ENCODE measurements at places on chromosomes 3 and 15.

DNA sequence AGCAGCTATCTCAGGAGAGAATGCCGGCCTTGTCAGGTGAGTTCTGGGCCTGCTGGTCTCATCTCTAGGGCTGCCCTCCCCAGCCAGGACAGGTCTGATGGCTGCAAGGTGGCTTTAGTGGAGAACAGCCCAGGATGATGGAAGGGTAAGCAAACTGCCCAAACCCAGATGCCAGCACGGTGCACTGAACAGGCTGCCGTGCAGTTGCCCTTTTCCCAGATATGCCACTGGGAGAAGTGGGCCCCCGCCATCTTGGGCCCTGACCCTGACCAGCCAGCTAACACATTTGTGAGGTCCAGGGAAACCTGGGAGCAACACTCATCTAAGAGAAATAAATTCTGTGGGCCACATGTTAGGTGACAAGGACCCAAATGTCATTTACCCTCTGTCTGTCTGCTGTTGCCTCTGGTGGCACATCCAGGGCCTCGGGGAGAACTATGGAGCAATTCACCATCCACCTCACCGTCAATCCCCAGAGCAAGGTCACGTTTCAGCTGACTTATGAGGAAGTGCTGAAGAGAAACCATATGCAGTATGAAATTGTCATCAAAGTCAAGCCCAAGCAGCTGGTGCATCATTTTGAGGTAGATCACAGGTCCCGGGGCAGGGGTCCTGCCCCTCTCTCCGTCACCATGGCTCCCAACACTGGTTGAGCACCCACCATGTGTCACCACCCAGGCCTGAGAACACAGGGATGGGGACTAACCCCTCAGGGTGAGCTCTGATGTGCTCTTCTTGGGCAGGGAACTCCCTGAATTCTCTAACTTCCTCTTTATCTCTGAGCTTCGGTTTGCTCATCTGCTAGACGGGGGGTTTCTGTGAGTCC is 1.8 kb downstream of the ITIH1 start:
- DNase-seq, result no peak

DNA sequence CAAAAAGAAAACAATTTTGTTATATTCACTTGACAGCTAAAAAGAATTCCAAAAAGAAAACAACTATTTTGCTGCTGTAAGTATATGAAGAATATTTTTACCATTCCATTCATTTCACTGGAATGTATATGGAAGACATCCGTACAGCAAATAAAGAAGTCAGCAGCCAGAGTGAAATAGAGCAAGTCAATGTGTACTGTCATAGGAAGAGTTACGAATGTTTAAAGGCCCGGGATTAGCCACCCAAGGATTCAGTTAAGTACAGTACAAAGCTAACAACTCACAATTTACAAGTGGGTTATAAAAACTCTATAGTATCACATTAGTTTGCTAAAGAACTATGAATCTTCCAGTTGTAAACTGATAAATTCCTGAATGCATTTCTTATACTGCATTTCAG is 14.4 kb upstream of the XXYLT1 start:
- DNase-seq, result no peak

DNA sequence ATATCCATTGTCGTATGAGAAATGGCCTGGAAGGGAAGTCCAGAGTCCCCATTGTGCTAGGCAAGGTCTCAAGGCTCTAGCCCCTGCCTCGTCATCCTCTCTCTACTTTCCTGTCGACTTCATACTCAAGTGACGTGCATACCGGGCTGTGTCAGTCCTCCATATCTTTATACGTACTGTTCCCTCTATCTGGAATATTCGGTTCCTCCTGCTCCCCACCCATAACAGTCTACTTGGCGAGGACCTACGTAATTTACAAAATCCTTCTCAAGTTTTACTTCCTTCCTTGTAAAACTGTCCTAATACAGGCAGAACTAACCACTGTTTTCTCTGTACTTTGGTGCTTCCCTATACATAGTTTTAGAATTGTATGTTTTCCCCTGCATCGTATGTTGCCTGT is 2.2 kb upstream of the ALPK3 start:
- DNase-seq, result no peak

- DNase-seq, result peak; percentile 45
Measured at GRCh38 chr15:31252171-31252785, 74.4 kb upstream of the KLF13 start.

DNA sequence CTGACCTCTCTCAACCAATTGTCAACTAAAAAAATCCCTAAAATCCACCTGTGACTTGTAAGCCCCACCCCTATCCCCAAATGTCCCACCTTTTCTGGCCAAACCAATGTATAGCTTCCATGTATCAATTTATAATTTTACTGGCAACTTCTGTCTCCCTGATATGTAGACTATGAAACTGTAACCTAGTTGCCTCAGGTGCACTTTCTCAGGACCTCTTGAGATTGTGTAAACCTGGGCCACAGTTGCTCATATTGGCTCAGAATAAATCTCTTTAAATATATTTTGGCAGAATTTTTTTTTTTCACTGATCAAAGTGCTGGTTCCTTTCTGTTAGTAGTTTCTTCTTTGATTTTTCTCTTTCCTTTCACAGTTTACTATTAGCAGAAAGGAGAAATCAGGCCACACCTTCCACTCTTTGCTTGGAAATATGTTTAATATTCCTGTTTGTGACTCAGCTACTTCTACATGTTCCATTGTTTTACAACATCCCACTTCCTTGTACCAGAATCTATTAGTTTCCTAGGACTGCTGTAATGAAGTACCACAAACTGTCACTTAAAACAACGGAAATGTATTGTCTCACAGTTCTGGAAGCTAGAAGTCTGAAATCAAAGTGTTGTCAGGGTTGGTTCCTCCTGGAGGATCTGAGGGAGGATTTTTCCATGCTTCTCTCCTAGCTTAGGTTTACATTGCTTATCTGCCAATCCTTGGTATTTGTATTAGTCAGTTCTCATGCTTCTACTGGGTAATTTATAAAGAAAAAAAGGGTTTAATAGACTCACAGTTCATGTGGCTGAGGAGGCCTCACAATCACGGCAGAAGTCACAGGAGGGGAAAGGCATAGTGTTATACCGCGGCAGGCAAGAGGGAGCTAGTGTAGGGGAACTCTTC is 801.2 kb upstream of the ARPP21 start:
- no peak for DNase-seq

- no peak for DNase-seq
Measured at GRCh38 chr3:155202626-155203025, 90.9 kb downstream of the STRIT1 start.

DNA sequence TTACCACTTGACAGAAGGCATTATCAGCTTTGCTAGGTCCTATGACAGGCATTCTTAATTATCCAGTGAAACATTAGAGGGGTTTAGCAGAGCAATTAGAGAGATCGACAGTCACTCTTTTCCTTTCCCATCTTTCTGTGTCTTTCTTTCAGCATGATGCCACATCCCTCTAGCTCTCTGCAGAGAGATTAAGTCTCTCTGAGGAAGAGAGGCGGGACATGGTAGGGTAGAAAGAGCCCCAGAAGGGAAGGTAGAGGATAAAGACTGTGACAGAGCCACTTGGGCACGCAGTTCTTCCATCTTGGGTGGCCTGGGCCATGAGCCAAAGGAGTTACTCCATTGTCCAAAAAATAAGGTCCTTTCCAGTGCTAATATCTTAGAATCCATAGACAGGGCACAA is 55.8 kb downstream of the HHLA2 start:
- DNase-seq, result no peak

- no peak for DNase-seq
Measured at GRCh38 chr15:55562601-55563000, 25.5 kb downstream of the PYGO1 start.

Measured in brain microvascular endothelial cell (primary cell).